Caki2 (cell line): ENCODE measurements at places on chromosomes 1 and 21. TPM values are rescaled to one million over a fixed set of nuclear protein-coding genes. Genes with fewer than 3 reads are reported as not detected.

DNA sequence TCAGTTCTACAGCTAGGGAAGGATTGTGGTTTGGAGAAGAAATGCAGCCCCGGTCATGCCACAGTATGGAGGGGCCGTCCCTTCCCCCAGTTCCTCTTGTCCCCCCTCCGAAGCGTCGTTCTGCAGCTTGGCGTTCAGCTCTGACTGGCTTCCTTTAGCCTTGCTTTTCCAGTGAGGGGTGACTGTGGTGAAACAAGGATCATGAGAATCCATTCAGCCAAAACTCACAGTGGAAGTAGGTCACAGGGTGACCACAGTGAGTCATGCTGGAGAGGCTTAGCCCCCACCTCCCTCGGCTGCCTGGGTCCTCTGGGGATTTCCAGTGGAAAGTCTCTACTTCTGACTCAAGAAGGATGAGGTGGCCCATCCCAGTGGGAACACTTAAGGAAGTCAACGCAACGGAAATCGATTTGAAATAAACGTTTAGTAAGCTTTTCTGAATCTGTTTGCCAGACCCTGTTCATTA, 37.3 kb upstream of the COL6A2 start:
- peak; percentile 92 for DNase-seq

- DNase-seq = no peak
These were observed 153.9 kb downstream of the KCNH1 start for GRCh38 chr1:210980082-210980481.

DNA sequence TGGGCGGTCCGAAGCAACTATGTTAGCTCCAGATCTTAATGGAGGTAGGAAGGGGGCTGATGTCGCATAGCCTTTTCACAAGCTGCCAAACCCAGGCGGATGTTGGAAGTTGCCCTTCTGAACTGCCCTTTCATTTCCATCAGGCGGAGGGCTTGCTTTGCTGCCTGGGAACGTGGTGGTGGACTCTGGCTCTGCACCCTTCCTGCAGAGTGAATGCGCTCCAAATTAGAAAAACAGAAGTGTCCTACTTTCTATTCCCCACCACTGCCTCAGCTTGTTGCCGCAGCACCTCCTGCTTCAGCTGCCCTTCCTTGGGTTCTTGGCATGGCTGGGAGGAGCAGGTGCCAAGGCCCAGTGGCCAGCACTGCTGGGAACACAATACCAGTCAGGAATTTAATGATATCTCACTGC, 60.6 kb downstream of the AK4 start:
- DNase-seq = no peak

GRCh38 chr1:110068646-110069403, 1.6 kb downstream of the ALX3 start:
- no peak for DNase-seq

GRCh38 chr1:186819126-186819525, 9.6 kb upstream of the PLA2G4A start:
- no peak for DNase-seq

- DNase-seq = no peak
These were observed 299.0 kb downstream of the SMYD3 start for GRCh38 chr1:246208105-246208504.

GRCh38 chr1:109783436-109783835, 19.7 kb upstream of the EPS8L3 start:
- DNase-seq = peak; percentile 81

The KRTAP11-1 gene
- total RNA-seq = not detected in 2 replicates
